ENCODE measurements at places on chromosomes 5 and 9.

DNA sequence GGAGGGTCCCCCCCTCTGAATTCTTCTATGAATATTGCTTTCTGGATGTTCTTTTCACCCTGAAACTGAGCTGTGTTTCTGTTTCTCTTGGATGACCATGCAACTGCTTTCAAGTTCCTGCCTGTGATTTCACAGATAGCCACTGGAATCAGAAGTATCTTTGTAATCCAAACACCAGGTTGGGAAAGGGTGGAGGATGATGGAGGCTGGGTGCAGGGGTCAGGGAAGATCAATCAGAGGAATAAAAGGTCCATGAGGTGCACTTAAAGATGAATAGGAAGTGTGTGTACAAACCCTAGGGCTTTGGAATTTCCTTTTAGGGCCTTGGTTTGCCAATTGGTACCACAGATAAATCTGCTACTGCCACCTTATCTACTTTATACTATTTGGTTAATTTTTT lies 68.2 kb upstream of the AGXT2 start:
- DNase-seq: no peak

GRCh38 chr9:7011395-7012067 lies 253.8 kb downstream of the KDM4C start:
- DNase-seq: no peak

GRCh38 chr5:159161361-159162214 lies 47.8 kb downstream of the RNF145 start:
- DNase-seq: no peak

GRCh38 chr5:112165897-112166737 lies 253.0 kb downstream of the EPB41L4A start:
- DNase-seq: no peak

- DNase-seq: no peak
Observed at GRCh38 chr5:83817591-83817990, 96.9 kb upstream of the HAPLN1 start.
